Left lung (tissue), 14 donors: ENCODE measurements at places on chromosomes 1 and 21.

DNA sequence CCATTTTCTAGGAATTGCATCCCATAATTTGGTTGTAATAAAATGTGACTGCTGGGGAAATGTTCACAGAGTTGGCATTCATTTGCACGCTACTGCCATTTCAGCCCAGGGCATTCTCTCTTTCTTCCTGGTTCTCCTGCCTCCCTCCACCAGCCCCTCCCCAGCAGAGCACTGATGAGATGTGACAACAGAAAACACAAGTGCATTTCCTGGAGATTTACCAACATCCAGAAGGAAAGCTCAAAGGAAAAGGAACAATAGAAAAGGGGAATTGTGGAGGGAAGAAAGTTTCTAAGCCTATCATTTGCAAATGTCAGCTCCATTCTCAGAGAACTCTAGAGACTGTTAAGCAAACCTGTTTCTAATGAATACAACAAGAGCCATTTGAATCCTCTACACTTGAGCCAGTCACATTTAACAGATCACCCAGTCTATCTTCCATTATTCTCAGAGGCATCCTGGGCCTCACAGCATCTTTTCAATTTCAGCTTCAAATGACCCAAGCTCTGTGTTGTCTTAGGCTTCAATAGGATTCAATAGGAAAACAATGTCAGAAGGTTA, 395.6 kb upstream of the PBX1 start:
- DNase-seq: no peak

GRCh38 chr1:74513411-74514300, 1.2 kb upstream of the LRRC53 start:
- DNase-seq: no peak

DNA sequence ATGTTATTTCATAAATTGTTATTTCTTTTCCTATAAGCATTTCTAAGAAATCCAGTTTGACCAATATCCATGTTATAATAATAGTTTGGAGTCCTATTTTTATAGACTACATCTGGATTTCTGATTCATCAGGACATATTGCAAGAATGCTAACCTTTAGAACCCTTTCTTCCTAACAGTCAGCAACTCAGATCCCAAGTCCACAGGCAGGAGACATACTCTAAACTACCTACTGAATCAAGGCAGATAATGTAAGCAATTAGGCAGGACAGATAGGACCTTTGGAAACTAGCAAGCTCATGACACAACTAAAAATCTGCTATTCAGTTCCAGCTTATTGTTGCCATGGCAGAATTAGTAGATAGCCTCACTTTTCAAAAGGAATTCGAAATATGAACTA, 104.1 kb downstream of the DENND1B start:
- no peak for DNase-seq

DNA sequence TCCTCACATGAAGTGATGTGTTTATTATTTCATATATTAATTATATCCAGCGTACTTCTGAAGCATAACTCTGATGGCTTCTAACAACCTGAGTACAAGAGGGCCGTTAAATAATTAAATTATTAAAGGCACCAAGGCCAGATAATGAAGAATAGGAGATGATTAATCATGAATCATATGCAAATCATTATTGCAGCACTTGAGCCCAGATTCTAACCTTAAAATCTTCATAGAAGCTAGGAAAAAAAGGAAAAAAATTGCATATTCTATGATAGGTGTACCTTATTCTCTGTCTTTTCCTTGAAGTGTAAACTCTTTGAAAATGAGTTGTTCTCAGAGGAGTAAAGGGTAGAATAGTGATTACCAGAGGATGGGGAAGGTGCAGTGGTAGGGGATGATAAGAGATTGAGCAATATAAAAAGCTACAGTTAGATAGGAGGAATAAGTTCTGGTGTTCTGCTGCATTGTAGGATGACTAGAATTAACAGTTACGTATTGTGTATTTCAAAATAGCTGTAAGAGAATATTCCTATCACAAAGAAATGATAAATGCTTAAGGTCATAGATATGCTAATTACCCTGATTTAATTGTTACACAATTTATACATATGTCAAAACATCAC, 51.1 kb downstream of the SWT1 start:
- DNase-seq: no peak
